ENCODE measurements at places on chromosomes 1 and 21. TPM values are rescaled to one million over a fixed set of nuclear protein-coding genes. Genes with fewer than 3 reads are reported as not detected.

GRCh38 chr1:61295818-61296537 lies 213.6 kb downstream of the NFIA start:
- DNase-seq, result no peak

GRCh38 chr1:5643360-5644107 lies 348.7 kb downstream of the NPHP4 start:
- no peak for DNase-seq

DNA sequence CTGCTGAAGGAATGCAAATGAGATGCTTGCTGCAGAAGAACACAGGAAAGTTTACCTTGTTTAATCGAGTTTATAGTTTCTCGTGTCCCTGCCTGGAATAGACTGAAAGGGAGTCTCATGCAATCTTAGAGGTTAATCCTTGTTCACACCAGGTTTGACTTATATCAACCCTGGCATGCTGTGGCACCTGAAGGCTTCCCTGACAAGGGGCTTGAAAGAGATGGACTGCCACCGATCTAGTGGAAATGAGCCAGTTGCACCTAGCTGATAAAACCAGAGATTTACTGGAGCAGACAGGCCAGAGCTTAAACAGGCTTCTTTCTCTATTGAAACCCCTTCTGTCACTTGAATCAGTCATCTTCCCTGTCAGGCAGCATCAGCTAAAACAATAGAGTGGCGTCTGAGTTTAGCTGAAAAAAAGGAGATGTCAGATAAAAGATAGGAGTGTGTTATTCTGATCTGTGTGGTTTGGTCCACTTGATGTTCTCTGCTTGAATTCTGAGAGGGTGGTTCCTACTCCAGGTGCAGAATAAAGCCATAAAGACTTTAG lies 349.7 kb downstream of the RWDD3 start:
- DNase-seq, result no peak

- no peak for DNase-seq
Observed at GRCh38 chr21:43859747-43860214, 5.2 kb upstream of the AGPAT3 start.

The SPRTN gene
- 14.6 TPM for total RNA-seq
